ENCODE measurements at places on chromosomes 1 and 21.

- DNase-seq, result no peak
Measured at GRCh38 chr1:61504852-61505390, 220.0 kb downstream of the TM2D1 start.

DNA sequence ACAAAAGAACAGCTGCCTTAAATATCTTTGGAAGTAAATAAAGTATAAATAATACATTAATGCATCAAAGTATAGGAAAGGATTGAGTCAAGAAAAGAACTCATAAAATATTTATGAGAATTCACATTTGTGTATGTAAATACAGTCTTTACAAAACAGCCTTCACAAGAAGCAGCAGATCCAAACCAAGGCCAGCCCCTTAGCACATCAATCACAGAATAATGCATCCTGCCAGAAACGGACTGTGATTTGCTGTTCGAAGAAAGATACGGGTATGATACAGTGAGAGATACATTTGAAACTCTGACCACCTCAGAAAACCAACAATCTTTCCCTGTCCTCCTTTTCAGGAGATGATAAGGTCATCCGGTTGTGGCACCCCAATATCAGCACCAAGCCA lies 70.9 kb downstream of the WDR64 start:
- no peak for DNase-seq

DNA sequence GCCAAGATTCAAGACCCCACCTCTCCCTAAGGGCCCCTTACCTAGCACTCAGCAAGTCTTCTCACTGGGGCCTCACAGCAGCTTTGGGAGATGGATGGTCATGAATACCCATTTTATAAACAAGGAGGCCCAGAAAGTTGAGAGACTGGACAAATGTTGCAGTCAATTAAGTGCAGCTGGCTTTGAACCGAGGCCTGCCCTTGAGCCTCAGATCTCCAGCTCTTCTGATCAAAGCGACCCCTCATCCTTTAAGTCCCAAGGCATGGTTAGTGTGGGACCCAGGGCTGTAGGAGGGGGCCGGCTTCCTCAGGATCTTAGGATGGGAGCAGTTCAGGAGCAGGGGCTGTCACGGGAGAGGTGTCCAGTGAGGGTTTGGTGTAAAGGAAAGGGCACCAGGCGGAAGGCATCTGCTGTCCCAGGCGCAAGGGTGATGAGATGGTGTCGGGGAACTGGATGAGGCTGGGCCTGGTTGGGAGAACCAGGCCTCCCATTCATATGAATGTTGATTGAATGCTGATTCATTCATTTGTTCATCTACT lies 5.1 kb upstream of the MTFR1L start:
- DNase-seq, result no peak

DNA sequence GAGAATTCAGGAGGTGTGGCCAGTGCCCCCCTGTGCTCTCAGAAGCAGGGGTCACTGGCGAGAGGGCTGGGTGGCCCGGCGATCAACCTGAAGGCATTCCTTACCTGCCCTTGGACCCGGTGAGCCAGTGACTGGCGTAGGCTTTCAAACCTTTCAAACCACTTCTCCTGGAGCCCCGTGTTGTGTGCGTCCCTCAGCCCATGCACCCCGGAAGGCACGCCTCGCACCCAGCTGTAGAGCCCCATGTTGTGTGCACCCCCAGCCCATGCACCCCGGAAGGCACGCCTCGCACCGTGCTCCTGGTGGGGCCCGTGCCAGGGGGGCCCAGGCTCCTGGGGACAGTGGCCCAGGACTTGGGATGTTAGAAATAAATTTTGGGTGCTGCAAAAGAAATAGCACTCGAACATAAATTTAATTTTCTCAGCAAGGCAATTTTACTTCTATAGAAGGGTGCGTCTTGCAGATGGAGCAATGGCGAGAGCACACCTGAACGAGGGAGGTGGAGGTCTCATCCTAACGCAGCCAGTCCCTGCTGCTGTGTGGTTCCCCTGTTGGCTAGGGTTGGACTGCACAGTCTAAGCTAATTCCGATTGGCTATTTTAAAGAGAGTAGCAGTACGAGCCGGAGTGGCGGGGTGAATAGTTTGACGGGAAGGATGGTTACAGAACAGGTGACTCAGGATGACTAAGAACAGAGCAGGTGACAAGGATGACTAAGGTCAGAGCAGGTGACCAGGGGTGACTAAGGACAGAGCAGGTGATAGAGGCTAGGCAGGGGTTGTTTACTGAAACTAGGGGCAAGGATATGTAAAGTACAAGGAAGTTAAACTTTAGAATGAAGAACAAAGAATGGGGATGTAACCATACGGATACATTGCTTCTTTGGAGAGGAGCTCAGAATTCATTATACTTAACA lies 47.4 kb downstream of the PRKCZ start:
- DNase-seq, result no peak

DNA sequence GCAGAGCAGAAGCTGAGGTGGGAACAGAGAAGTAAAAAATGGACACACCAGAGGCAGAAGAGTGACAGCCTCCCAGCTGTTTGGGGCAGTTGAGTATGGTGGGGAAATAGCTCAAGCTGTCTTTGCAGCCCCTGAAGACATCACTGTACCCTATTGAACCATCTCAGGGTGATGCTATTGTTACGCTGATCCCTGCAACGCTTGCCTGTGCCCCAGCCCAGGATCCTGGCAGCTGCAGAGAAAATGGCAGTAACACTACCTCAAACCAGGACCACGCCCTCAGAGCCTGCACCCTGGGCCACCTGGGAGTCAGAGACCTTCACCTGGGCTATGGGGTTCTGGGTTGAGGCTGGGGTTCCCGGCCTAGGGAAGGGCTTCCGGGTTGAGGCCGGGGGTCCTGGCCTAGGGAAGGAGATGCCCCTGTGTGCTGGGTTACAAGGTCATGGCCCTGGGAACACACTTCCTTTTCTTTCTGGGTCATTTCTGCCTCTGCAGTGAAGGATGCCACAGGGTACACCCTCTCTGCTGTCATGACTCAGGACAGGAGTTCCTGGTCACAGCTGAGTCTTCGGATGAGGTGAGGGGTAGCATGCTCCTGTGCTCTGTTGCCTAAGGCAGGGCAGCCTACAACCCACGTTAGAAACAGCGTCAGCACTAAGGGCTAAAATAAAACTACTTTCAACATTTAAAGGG lies 11.6 kb downstream of the BSND start:
- no peak for DNase-seq

GRCh38 chr1:209051570-209051969 lies 531.9 kb upstream of the CAMK1G start:
- DNase-seq, result no peak

DNA sequence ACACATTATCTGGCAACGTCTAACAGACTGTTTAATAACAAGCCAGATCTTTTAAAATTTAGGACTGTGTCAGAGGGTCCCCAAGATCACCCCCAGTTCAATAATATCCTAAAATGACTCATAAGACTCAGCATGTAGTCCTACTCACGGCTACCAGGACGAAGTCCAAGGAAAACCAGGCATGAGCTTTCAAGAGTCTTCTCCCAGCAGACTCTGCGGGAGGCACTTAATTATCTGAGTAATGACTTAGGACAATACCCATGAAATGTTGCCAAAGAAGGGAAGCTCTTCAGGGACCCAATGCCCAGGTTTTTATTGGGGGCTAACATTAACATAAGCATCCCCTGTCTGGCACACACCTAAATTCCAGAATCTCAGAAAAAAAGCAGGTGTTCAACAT lies 7.0 kb downstream of the HFM1 start:
- no peak for DNase-seq

GRCh38 chr1:219812491-219813203 lies 115.7 kb downstream of the SLC30A10 start:
- DNase-seq, result no peak
